H1 (cell line): ENCODE measurements at places on chromosomes 3 and 15. TPM values are rescaled to one million over a fixed set of nuclear protein-coding genes. Genes with fewer than 3 reads are reported as not detected.

FBXL2 gene
- 2.2 and 3.1 TPM in 2 replicates for total RNA-seq

PP2D1 gene
- total RNA-seq, result not detected in 2 replicates

COL8A1 gene
- 0.99 and 1.2 TPM in 2 replicates for total RNA-seq

CCR3 gene
- total RNA-seq, result not detected in 2 replicates

GRCh38 chr3:127143172-127143571, 49.8 kb upstream of the PRR23E start:
- no peak for DNase-seq

DNA sequence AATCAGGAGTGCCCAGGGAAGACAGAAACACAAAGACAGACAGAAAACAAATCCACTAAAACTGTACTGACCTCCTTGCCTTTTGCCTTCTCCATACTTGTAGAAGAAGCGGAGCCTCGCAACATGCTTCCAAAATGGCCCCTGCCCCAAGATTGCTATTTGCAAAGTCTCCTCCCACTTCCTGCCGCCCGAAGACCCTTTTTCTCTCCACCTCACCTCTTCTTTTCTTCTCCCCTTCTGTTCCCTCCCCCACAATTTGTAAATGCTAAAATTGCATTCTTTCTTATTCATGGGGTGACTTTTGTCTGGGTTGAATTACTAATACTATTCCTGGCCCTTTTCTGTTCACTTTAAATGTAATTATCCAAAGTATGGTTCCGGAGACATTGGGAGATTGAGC, at the start of gene DPPA4:
Gene DPPA4, minus strand, starts transcription at position 154 of the 400 bp plus-strand sequence. Its CDS starts 29 bp downstream, at position 125.
- no peak for DNase-seq

DNA sequence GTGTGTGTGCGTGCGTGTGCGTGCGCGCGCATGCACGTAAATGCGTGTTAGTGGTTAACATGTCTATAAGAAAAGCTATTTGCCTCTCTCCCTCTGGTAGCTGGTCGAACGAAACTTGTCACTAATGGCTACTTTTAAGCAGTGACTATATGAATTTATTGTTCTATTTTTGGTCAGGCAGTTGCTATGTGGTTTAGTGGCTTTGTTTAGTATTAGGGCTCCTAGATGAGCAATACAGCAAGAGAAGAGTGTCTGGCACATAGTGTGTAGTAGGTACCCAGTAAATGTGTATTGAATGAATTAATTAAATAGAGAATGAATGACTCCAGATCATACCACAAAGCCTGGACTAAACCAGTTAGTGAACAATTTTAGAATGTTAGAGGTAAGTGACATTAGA, 171.6 kb downstream of the PPM1L start:
- DNase-seq, result no peak

DNA sequence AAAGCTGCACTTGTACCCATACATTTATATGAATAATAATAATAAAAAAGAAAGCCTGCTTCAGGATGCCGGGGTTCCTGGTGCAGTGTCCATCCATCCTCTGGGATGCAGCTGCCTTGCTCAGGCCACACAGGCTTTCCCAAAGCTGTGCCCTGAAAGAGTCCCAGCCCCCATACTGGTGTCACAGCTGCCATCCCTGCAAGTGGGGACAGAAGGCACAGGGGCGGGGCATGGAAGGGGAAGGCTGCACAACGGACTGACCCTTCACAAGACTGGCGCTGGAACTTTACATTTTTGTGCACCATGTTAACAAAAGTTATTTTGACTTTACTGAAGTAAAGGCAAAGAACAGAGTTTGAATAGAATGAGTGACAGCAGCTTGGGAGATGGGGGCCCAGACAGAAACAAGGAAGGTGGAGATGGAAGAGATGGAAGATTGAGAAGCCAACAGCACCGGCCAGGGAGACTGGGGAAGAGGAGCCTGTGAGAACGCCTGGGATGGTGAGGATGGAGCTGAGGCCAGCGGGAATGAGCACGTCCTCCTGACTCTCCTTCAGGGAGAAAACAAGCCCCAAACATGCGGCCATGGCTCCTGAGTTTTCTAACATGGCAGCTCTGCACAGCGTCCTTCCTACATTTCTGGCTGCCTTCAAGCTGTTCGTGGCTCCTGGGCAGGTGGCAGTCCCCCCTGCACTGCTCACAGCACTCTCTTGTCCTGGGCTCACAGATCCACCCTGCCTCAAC, 73.1 kb downstream of the ABTB1 start:
- no peak for DNase-seq

- no peak for DNase-seq
Observed at GRCh38 chr3:76242886-76243753, 457.8 kb upstream of the ZNF717 start.

DNA sequence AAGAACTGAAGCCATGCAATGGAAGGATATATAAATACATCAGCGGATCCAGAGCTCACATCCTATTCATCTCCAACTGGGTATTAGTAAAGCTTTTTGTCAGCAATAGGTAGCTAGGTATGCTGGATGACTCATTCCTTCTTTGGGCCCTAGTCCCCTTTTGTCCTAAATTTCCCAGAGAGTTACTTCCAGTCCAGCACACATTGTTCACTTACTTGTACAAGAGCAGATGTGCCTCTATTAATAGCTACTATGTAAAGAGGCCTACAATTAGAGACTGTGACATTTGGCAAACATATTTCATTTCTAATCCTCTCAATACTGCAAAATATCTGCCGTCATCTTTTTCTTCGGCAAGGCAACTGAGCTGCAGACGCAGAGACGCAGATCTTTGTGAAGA, 1.7 kb upstream of the SLC4A7 start:
- no peak for DNase-seq

GRCh38 chr3:28077572-28077971, 163.8 kb upstream of the CMC1 start:
- DNase-seq, result peak; percentile 54

DNA sequence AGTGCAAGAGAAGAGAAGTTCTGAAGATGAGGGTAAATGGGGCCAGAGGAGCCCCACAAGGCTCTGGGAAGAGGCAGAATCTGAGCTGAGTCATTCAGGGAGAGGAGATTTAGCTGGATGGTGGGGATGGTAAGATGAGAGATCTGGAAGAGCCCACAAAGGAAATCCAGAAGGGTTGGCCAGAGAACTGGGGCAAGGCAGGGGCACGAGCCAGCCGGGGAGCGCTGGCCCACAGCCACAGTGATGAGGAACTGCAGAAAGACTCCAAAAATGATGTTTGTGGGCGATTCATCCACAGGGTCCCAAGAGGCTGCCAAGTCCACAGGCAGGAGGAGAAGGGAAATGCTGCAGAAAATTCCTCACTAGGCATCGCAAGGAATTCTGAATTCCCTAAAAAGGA, 75.9 kb upstream of the ATP2B2 start:
- DNase-seq, result no peak

- DNase-seq, result no peak
Observed at GRCh38 chr15:86961669-86962068, 882.0 kb downstream of the AGBL1 start.

DNA sequence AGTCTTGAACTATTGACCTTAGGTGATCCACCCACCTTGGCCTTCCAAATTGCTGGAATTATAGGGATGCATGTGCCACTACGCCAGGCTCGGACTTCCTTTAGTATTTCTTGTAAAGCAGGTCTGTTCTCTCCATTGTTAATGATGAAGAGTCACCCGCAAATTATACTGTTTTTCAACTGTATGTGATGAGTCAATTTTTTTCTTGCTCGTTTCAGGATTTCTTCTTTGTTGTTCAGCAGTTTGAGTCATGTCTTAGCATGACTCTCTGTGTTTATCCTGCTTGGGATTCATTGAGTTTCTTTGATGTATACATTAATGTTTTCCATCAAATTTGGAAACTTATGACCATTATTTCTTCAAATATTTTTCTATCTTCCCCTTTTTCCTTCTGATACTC, 28.9 kb downstream of the GRAMD1C start:
- DNase-seq, result no peak

DNA sequence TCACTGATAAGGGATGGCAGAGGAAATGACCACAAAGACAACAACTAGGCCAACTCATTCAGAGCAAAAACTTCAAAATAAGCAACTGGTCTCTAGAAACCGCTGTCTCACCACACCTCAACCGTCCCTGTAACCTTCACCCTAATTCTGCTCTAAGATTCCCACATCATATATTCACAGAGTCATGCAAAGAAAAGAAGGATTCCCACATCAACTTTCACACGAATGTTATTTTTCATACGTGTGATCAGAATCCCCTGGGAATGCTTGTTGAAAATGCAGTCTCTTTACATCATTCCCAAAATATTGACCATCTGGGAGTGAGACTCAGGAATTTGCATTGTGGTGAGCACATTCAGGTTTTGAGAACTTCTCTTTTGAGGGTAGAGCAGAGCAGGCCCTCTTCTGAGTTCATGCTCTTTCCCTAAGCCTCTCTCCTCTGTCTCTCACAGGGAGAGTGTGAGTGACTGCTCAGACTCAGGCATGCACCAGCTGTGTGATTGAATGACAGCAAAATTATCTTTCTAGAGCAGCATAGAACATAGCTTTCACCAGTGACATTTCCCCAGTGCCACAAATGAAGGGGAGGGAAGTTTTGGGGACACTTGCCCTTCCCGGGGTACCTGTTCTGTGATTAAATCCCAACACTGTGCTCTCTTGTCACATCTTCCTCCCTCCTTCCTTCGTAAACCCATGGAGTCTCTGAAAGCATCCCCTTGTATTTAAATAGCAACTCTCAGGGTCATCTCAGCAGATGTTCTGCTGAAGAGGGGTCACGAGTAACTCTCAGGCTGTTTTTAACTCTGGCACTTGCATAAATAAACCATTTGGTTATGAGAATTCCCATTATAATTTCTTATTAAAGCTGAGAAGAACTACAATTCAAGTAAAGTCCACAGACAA, 170.9 kb downstream of the PLCL2 start:
- no peak for DNase-seq

- DNase-seq, result no peak
Observed at GRCh38 chr15:99310745-99311144, 59.5 kb downstream of the LRRC28 start.

DNA sequence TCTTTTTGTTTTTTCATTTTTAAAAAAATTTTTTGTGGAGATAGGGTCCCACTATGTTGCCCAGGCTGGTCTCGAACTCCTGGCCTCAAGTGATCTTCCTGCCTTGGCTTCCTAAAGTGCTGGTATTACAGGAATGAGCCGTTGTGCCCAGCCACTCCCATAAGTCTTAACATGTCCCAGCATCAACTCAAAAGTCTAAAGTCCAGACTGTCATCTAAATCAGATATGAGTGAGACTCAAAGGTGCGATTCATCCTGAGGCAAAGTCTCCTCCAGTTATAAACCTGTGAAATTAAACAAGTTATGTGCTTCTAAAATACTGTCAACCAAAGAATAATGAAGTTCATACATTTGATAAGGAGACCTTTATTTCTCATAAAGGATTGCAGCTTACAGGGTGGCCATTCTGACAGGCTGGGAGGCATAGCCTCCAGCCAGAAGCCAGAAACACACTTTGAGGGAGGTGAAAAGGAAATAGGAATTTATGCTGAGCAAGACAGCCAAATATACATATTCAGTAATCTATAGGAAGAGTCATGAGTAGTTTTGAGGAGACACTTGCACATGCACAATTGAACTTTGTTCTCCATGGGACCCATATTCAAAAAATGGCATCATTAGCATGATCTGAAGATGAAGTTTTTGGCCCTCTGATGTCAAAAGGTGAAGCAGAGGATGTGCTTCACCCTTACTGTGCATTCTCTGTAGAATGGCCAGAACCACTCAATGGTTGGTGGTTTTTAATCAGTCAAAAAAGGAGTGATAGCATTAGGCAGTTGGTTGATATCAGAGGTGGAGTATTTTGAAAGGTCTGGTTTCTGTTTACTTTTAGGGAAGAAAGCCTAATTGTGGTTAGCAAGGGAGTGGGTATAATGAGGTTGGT, 11.0 kb upstream of the ZNF662 start:
- no peak for DNase-seq

GRCh38 chr15:80803580-80804525, 24.7 kb downstream of the CEMIP start:
- no peak for DNase-seq

DNA sequence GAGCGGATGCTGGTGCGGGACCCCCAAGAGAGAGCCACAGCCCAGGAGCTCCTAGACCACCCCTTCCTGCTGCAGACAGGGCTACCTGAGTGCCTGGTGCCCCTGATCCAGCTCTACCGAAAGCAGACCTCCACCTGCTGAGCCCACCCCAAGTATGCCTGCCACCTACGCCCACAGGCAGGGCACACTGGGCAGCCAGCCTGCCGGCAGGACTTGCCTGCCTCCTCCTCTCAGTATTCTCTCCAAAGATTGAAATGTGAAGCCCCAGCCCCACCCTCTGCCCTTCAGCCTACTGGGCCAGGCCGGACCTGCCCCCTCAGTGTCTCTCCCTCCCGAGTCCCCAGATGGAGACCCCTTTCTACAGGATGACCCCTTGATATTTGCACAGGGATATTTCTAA, 6.9 kb downstream of the ANKRD63 start:
- no peak for DNase-seq

- no peak for DNase-seq
Observed at GRCh38 chr15:82950746-82951370, 1.7 kb downstream of the HOMER2 start.

DNA sequence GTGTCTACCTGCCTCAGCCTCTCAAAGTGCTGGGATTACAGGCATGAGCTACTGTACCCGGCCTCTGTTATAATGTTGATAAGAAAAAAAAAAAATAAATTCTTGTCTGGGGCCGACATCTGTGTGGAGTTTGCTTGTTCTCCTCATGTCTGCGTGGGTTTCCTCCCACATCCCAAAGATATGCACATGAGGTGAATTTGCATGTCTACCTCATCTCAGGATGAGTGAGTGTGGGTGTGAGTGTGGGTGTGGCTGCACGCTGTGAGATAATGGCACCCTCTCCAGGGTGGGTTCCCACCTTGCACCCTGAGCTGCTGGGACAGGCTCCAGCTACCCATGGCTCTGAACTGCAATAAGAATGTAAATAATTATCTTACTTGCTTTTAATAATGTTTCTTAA, 25.9 kb upstream of the UACA start:
- DNase-seq, result no peak

DNA sequence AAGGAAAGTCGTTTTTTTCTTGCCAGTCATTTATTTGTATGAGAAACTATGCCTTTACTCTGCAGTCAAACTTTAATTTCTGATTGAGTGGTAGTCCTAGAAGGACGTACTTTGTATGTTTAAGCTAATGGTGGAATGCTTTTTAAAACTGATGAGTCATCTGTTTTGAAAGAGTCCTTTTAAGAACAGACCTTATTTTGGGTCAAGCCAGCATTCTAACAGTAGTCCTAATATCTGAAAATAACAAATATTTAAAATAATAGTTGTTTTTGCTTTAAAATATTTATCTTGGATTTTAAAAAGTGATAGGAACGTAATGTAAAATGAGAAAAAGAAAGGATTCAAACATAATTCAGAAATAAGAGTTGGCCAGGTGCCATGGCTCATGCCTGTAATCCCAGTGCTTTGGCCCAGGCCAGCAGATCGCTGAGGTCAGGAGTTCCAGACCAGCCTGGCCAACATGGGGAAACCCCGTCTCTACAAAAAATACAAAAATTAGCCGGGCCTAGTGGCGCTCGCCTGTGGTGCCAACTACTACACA, 1.3 kb upstream of the LRRC58 start:
- no peak for DNase-seq

- no peak for DNase-seq
Observed at GRCh38 chr3:72070005-72070404, 285.1 kb upstream of the PROK2 start.

- DNase-seq, result no peak
Observed at GRCh38 chr15:90500171-90500570, 29.6 kb upstream of the CRTC3 start.
